ENCODE measurements at places on chromosomes 12 and 14. TPM values are rescaled to one million over a fixed set of nuclear protein-coding genes. Genes with fewer than 3 reads are reported as not detected.

GRCh38 chr12:112506513-112507166 is 87.9 kb downstream of the PTPN11 start:
- H3K27me3 ChIP-seq = no peaks in the 10 kb centered on the region
- H3K4me3 ChIP-seq = no peak overlapping the region
- H3K27ac ChIP-seq = no peak overlapping the region
- DNase-seq = no peak
- H3K36me3 ChIP-seq = peaks cover 41% of the 10 kb centered on the region

GRCh38 chr12:104478396-104479122 is 21.8 kb downstream of the CHST11 start:
- H3K4me1 ChIP-seq = no peaks in the 10 kb centered on the region
- no peak for DNase-seq
- H3K27ac ChIP-seq = no peak overlapping the region
- H3K4me3 ChIP-seq = no peak overlapping the region
- H3K36me3 ChIP-seq = no peaks in the 10 kb centered on the region
- H3K27me3 ChIP-seq = no peaks in the 10 kb centered on the region

- H3K27me3 ChIP-seq = no peaks in the 10 kb centered on the region
- no peaks in the 10 kb centered on the region for H3K4me1 ChIP-seq
- no peak for DNase-seq
- no peaks in the 10 kb centered on the region for H3K36me3 ChIP-seq
- no peak overlapping the region for H3K27ac ChIP-seq
Observed at GRCh38 chr12:47350062-47350408, 270.3 kb upstream of the AMIGO2 start.

- peak overlapping the region; percentile 89 for H3K27ac ChIP-seq
- H3K4me3 ChIP-seq = peak overlapping the region; percentile 97
- no peaks in the 10 kb centered on the region for H3K27me3 ChIP-seq
- peaks cover 31% of the 10 kb centered on the region for H3K4me1 ChIP-seq
Observed at GRCh38 chr12:106248312-106248845, 559 bp upstream of the CKAP4 start.

DNA sequence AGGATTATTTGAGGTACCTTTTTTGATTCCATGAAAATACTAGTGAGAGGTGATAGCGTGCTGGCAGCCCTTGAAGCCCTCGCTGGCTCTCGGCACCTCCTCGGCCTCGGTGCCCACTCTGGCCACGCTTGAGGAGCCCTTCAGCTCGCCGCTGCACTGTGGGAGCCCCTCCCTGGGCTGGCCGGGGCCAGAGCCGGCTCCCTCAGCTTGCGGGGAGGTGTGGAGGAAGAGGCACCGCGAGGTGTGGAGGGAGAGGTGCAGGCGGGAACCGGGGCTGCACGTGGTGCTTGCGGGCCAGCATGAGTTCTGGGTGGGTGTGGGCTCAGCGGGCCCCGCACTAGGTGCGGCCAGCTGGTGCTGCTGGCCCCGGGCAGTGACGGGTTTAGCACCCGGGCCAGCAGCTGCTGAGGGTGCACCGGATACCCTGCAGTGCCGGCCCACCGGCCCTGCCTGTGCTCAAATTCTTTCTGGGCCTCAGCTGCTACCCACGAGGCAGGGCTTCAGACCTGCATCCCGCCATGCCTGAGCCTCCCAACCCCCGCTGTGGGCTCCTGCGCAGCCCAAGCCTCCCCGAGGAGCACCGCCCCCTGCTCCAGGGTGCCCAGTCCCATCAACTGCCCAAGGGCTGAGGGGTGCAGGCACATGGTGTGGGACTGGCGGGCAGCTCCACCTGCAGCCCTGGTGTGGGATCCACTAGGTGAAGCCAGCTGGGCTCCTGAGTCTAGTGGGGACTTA is 7.4 kb downstream of the MOK start:
- H3K4me3 ChIP-seq = no peak overlapping the region
- H3K36me3 ChIP-seq = no peaks in the 10 kb centered on the region
- DNase-seq = no peak
- no peaks in the 10 kb centered on the region for H3K27me3 ChIP-seq
- no peak overlapping the region for H3K27ac ChIP-seq

DNA sequence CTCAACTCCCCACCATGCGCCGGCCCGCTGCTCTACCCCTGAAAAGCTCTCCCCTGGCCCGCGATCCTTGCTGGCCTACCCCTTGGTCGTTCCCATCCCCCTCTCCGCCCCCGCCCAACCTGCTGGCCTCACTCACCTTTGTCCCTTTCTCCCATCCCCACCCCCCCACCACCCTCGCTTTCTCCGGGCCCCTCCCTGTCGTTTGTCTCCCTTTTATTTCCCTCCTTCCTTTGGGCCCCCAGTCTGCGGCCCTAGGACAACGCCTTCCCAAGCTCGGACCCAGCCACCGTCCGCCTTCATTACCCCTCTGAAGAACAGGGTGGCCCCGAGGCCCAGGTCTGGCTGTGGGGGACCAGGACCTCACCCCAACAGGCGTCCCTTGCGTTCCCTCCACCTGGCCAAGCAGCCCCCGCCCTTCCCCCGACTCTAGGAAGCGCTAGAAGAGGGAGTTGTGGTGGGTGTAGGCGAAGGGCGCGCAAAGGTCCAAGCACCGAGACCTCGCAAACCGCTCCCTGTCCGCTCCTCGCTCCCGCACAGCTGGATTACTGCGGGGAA is 6.9 kb upstream of the SLC7A7 start:
- H3K36me3 ChIP-seq = no peaks in the 10 kb centered on the region
- no peak overlapping the region for H3K27ac ChIP-seq
- no peak overlapping the region for H3K4me3 ChIP-seq
- H3K27me3 ChIP-seq = no peaks in the 10 kb centered on the region
- no peak for DNase-seq
- H3K4me1 ChIP-seq = peaks cover 40% of the 10 kb centered on the region

DNA sequence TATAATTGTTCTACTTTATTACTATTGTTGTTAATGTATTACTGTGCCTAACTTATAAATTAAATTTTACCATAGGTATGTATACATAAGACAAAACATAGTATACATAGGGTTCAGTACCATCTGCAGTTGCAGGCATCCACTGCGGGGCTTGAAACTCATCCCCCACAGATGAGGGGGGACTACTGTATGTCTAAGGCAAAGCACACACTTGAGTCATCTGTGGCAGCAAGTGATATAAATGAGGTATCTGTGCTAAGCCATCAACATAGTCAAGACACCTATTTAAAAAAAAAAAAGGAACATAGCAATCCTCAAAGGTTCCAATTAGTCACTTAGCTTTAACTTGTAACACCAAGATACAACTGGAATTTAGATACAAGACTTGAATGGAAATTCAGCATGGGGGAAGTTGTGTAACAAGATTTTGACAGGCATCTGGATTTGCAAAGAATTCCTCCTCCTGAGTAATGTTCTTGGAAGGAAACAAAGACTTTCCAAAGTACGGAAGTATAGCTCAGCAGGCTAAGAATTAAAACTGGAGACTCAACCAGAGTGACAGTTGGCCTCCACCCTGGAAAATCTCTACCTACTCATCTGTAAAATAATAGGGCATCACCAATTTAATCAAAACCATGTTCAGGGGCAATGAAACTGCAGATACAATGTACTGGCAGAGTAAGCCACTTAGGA is 14.9 kb downstream of the DCAF5 start:
- no peaks in the 10 kb centered on the region for H3K27me3 ChIP-seq
- H3K27ac ChIP-seq = 0 out of 2 replicates have a peak overlapping the region, but pooled peaks have one; percentile 5
- peaks cover 24% of the 10 kb centered on the region for H3K4me1 ChIP-seq
- no peak overlapping the region for H3K4me3 ChIP-seq
- peak; percentile 14 for DNase-seq

- H3K4me1 ChIP-seq = peaks cover 45% of the 10 kb centered on the region
- H3K4me3 ChIP-seq = peak overlapping the region; percentile 44
- peak; percentile 85 for DNase-seq
- H3K36me3 ChIP-seq = no peaks in the 10 kb centered on the region
Observed at GRCh38 chr12:569803-570434, 93.3 kb downstream of the NINJ2 start.

GRCh38 chr12:93712200-93712599 is 35.0 kb downstream of the CRADD start:
- no peak overlapping the region for H3K4me3 ChIP-seq
- DNase-seq = no peak

- no peaks in the 10 kb centered on the region for H3K27me3 ChIP-seq
- no peak for DNase-seq
- H3K4me3 ChIP-seq = no peak overlapping the region
- no peak overlapping the region for H3K27ac ChIP-seq
- H3K36me3 ChIP-seq = no peaks in the 10 kb centered on the region
Observed at GRCh38 chr12:108180255-108181094, 51.4 kb downstream of the WSCD2 start.

DNA sequence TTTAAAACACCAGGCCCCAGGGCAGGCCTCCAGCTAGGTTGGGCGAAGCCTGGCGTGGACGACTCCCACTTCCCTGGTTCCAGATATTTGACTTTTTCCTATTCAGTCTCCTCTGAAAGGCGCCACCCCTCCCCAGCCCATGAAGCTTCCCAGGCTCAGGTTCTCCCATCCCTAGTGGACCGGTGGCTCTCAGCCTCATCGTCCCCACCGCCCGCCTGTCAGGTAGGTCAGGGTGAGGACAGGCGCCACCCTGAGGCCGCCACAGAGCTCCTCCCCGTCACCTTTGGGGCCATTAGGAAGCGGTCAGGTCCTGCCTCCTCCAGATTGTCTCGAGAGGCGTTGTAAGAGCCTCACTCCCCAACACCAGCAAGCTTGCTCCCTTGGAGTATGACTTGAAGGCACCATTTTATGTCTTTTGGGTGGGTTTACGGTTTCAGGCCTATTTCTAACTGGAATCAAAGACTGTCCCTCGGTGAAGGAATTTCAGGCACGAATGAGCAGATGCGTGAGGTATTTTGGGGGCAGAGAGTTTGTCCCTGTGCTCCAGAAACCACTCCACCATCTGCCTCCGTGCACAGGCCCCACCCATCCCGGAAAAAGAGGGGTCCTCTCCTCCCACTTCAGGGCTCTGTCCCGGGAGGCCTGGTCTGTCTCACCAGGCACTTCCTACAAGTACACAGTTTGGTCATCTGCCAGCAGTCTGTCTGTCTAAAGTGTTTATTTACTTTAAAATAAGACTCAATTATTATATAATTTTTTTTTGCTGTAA is 55.6 kb downstream of the TSPAN9 start:
- no peak for DNase-seq
- no peak overlapping the region for H3K27ac ChIP-seq
- no peaks in the 10 kb centered on the region for H3K27me3 ChIP-seq
- no peak overlapping the region for H3K4me3 ChIP-seq

DNA sequence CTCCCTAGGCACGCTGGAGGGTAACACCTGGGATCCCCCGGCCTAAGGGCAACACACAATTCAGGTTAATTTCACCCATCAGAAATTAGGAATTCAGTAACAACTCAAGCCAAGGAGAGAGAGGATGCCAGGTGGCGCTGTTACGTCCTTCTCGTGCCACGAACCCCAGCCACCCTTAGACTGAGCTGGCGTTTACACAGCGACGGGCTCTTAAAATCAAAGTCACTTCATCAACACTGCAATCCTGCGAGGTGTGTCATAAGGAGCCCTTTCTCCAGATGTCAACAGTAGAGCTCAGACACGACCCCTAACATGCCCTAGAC is 110.6 kb upstream of the TMEM132D start:
- H3K27ac ChIP-seq = no peak overlapping the region
- no peaks in the 10 kb centered on the region for H3K36me3 ChIP-seq
- no peaks in the 10 kb centered on the region for H3K27me3 ChIP-seq
- H3K4me1 ChIP-seq = no peaks in the 10 kb centered on the region
- no peak for DNase-seq
- no peak overlapping the region for H3K4me3 ChIP-seq

GRCh38 chr14:100531152-100532121 is 55.8 kb downstream of the BEGAIN start:
- no peaks in the 10 kb centered on the region for H3K4me1 ChIP-seq
- no peak for DNase-seq
- no peak overlapping the region for H3K27ac ChIP-seq
- H3K36me3 ChIP-seq = no peaks in the 10 kb centered on the region

- peaks cover 5% of the 10 kb centered on the region for H3K27me3 ChIP-seq
- no peak overlapping the region for H3K27ac ChIP-seq
- no peaks in the 10 kb centered on the region for H3K36me3 ChIP-seq
- DNase-seq = no peak
Observed at GRCh38 chr12:103475073-103475472, 20.7 kb downstream of the C12orf42 start.

GRCh38 chr12:56989861-56990610 is 16.3 kb downstream of the ZBTB39 start:
- H3K27me3 ChIP-seq = no peaks in the 10 kb centered on the region
- peak; percentile 12 for DNase-seq
- peaks cover 32% of the 10 kb centered on the region for H3K4me1 ChIP-seq
- no peaks in the 10 kb centered on the region for H3K36me3 ChIP-seq

- H3K27me3 ChIP-seq = peaks cover 5% of the 10 kb centered on the region
- H3K27ac ChIP-seq = no peak overlapping the region
- DNase-seq = no peak
- H3K36me3 ChIP-seq = peaks cover 9% of the 10 kb centered on the region
- no peak overlapping the region for H3K4me3 ChIP-seq
- H3K4me1 ChIP-seq = peaks cover 7% of the 10 kb centered on the region
Observed at GRCh38 chr14:21096438-21096837, 2.0 kb downstream of the ZNF219 start.

DNA sequence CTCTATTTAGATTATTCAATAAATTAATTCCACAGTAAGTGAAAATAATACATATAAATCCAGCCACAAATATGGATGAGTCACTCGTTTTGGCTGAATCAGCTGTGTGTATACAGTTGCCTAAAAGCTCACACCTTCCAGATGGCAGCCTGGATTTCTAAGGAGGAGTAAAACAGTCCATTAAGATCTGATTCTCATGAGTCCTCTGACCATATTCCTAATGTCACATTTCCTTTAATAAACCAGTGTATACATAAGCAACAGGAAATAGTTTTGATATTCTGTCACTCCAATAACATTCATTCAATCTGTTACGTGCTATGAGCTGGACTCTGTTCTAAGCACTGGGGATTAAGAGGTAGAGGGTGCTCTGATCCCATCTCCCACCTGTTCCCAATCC is 21.8 kb downstream of the MDM1 start:
- H3K27ac ChIP-seq = no peak overlapping the region
- H3K36me3 ChIP-seq = peaks cover 46% of the 10 kb centered on the region
- DNase-seq = no peak
- no peaks in the 10 kb centered on the region for H3K27me3 ChIP-seq

GRCh38 chr14:34817768-34818167 is 57.4 kb downstream of the BAZ1A start:
- H3K36me3 ChIP-seq = peaks cover 23% of the 10 kb centered on the region
- H3K4me3 ChIP-seq = no peak overlapping the region
- no peaks in the 10 kb centered on the region for H3K27me3 ChIP-seq
- DNase-seq = no peak

- H3K27me3 ChIP-seq = no peaks in the 10 kb centered on the region
- H3K4me1 ChIP-seq = peaks cover 26% of the 10 kb centered on the region
- no peak for DNase-seq
- H3K27ac ChIP-seq = no peak overlapping the region
- H3K4me3 ChIP-seq = no peak overlapping the region
Observed at GRCh38 chr12:122983789-122984515, 3.5 kb downstream of the ARL6IP4 start.

GRCh38 chr14:72111911-72112310 is 179.7 kb downstream of the RGS6 start:
- H3K4me1 ChIP-seq = no peaks in the 10 kb centered on the region
- H3K27me3 ChIP-seq = no peaks in the 10 kb centered on the region
- DNase-seq = no peak
- H3K36me3 ChIP-seq = no peaks in the 10 kb centered on the region
- no peak overlapping the region for H3K27ac ChIP-seq

KRT84 gene
- not detected for total RNA-seq

CLEC1A gene
- not detected for total RNA-seq

TBC1D30 gene
- total RNA-seq = not detected

DLGAP5 gene
- 67.7 TPM for total RNA-seq

MMP19 gene
- 9.8 TPM for total RNA-seq

NRXN3 gene
- 6.5 TPM for total RNA-seq

KRT80 gene
- total RNA-seq = 1.5 TPM
